ENCODE measurements at places on chromosomes 3 and 15.
A peak's percentile ranks its signal among the peaks of the same experiment; 100 is the strongest.

DNA sequence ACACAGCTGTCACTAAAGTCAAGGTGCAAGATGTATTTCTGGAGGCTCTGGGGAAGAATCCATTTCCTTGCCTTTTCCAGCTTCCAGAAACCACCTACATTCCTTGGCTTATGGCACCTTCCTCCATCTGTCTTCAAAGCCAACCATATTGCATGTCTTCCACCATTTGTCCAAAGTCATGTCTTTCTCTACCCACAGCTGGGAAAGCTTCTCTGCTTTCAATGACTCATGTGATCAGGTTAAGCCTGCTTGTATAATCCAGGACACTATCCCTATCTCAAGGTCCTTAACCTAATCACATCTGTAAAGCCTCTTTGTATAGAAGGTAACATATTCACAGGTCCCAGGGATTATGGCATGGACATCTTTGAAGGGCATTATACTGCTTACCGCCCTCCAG, 14.2 kb downstream of the ARHGAP31 start:
- no peak for DNase-seq

DNA sequence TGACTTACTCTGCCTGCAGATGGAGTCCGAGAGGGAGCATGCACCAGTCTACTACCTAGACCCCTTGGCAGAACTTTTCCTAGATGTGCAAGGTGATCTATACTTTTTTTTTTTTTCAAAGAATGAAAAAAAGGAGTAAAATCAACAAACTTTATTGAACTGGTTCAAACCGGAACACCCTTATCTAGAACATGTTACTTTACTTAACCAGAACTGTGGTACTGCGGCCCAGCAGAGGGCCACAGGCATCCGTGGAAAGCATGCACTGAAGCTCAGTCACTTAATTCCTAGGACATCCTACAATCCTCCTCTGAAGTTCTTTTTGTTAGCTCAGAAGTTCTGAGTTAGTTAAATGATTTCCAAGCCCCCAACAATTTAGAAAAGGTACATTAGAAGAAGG, 21.6 kb downstream of the CHAC1 start:
- DNase-seq, result no peak

DNA sequence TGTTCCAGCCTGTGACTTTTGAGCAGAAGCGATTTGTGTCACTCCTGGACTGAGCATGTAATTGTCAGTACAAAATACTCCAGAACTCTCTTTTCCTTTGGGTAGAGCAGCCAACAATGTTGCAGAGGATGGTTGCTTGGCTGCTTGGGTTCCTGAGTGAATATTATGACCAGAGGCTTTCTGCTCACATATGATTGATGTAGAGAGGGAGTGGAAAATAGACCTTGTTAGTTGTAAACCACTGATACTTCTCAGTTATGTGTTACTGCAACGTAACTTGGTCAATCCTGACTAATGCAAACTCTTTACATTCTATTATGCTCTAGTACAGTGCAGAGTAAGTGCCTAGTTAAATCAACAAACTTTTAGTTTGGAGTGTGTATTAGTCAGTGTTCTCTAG, 322.6 kb upstream of the KCNH8 start:
- no peak for DNase-seq

GRCh38 chr15:40594429-40594836, 384 bp downstream of the KNL1 start:
- peak; percentile 37 for DNase-seq

- DNase-seq, result no peak
Observed at GRCh38 chr3:32413845-32414521, 22.3 kb downstream of the CMTM7 start.

GRCh38 chr3:146540236-146540635, 4.2 kb downstream of the PLSCR1 start:
- DNase-seq, result no peak

GRCh38 chr15:57526076-57526475, 65.6 kb upstream of the MYZAP start:
- no peak for DNase-seq

DNA sequence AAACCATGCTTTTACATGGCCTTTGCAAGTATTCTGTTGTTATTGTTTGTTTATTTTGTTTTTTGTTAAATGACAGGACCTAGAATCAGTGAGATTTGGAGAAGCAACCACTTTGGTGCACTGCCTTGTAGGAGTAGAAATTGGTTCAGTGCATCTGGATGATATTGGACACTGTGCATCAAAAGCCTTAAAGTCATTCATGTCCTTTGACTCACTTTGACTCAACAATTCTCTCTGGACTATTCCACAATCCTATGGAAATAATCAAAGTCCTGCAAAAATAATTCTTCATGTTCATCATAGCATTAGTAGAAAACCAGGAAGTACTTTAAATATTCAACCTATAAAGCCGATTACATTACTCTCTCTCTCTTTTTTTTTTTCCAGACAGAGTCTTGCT, 224.8 kb downstream of the ABHD5 start:
- no peak for DNase-seq

DNA sequence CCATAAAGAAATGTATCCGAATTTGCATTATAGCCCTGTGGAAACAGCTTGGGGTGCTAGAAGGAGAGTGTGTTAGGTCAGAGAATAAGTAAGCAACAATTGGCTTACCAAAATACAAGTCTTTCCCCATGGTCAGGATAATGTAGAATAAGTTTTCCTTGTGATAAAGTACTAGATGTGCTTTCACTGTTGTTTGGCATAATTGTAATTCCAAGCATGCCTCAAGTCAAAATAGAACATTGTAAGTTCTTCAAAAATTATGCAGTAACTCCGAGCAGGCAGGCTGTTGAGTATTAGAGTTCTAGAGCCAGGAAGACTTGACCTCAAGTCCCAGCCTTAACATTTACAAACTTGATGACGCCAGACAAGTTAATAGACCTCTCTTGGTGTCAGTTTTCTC, 242.0 kb downstream of the TUSC7 start:
- DNase-seq, result no peak

DNA sequence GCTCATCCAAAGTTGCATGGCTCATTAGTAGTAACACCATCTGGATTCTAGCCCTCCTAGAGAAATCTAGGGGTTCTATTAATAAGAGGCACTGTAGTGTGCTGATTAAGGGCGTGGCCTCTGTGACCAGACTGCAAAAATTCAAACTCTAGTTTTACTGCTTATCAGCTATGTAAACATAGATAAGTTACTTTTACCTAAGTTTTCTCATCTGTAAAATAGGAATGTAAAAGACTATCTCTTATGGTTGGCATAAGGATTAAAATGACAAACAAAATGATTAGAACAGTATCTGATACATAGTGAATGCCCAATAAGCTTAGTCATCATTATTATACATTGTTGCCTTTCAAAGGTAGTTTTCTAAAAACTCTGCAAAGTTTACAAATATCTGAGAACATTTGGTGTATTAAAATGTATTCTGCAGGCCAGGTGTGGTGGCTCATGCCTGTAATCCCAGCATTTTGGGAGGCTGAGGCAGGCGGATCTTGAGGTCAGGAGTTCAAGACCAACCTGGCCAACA, 4.5 kb downstream of the PTX3 start:
- DNase-seq, result no peak

- no peak for DNase-seq
Observed at GRCh38 chr3:111173328-111173900, 101.8 kb downstream of the NECTIN3 start.

DNA sequence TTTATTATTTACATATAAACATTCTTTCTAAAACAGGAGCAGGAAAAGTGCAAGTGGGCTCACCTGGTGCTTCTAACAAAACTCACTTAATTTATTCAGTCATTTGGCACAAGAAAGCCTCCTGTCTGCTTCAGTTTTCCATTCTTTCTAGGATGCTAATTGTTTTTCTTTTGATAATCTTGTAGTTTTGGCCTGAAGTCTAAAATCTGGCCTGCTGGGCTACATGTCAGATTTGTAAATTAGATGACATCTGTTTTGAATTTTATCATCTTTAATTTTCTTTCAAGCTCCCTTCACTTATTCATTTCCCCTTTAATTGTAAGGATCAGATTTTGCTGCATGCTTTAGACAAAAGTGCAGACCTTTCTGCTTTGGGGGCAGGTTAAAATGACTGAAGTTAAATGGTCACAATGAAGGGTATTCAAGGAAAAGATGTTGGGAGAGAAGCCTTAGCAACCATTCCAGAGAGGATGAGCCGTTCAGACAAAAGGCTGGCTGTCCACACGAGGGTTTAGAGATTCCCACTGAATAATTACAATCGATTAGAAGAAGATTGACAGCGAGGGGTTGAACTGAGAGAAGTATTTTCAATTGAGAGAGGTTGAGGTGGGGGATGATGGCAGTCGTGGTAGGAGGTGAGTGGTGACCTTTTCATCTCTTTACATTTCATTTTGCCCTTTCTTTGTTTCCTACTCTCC, 59.9 kb upstream of the PTX3 start:
- no peak for DNase-seq

DNA sequence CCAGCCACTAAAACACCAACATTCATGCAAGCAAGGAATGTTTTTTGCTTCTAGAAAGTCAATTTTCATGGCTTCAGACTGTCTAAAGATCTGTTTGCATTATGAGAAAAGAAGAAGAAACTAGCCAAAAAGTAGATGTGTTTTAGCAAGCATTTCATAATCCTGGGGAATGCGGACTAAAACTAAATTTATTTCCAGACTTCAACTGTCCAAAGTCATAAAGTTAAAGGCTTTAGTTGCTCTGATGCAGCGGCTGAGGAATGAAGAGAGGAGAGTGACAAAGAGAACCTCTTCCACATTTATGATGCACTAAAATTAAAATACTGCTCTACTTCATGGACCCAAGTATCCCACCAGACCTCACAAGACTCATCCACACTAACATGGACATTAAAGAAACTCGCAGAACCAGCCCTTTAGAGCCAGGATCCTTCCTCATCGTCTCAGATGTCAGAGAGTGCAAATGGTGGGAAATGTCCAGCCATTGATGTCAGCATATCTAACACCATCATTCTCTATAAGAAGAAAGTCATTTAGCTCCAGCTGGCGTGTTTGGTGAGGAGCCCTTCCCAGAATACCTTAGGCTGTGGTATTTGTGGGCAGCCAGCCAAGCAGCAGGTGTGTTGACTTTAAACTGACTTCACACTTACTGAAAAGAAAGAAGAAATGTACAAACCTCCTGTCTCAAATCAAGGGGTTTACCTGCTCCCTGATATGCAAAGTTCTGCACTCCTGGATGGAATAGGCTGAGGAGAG, 17.4 kb downstream of the FYCO1 start:
- no peak for DNase-seq

- DNase-seq, result no peak
Observed at GRCh38 chr15:88828791-88829190, 25.6 kb downstream of the ACAN start.

GRCh38 chr3:23067116-23067515, 136.0 kb upstream of the UBE2E2 start:
- DNase-seq, result no peak

DNA sequence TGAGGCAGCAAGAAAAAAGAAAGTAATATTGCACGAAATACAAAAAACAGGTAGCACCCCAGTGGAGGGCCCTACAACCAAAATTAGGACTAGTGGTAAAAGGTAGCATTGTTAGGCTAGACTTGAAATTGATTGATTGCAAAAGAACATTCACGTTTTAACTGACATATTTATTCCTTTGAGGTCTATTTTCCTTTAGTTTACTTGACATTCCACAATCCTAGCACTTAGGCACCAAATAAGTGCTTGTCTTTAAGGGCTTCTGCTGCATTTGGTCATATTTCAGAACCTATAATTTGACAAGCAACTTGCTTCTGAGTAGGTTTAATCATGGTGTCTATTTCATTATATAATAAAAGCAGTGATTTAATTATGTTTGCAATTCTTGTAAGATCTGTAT, 642.7 kb upstream of the AGTR1 start:
- DNase-seq, result no peak

GRCh38 chr15:85671156-85671555, 123.6 kb downstream of the KLHL25 start:
- no peak for DNase-seq

DNA sequence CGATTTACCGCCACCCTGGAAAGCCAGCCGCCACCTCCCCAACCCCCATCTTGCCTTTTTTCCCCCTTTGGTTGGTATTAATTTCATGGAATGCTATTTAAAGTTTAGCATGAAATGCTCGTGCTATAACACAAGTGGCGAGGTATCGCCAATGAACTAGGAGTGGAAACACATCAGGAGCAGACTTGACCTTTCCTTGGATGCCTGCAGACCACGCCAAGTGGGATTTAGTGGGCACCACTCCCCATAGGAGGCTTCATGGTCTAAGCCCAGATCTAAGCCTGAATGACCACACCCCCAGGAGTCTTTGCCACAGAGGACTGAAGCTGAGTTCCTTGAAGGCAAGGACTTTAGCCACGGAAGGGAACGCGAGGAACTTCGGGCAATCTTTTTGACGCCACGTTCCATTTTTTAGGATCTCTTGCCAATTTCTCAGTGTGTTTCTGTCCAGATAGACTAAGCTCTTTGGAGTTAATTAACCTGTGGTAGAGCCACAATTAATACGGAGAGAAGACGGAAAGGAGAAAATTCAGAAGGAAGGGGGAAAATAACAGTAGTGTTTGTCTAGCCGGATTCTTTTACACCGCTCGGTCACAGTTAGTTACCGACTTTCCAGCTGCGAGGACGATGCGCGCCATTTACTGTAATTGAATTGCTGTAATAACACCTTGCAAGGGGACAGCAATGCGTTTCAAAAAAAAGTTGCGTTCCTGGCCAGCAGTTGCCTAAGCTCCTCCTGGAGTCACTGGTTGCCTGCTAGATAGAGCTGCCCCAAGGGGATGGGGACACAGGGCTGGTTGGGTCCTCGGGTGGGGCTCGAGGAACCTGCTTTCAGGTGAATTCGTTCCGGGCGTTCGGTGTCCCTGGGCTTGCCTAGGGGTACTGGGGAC, 37.1 kb downstream of the NR2F2 start:
- DNase-seq, result no peak

DNA sequence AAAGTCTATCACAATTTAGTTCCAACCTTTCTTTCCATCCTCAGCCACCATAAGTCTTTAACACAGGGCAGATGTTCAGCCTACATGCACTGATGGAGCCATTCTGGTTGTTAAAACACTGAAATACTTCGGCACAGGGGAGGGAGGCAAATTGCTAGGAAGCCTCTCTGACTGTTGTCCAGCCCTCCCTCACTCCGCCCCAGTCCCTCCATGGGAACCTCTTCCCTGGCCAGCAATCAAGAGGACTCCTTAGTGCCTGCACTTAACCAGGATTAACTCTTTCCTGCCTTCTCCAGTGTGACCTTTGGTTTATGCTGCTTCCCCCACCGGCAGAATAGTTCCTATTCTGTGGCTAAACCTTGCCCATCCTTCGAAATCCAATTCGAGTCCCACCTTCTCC, 47.0 kb upstream of the USP3 start:
- DNase-seq, result no peak

DNA sequence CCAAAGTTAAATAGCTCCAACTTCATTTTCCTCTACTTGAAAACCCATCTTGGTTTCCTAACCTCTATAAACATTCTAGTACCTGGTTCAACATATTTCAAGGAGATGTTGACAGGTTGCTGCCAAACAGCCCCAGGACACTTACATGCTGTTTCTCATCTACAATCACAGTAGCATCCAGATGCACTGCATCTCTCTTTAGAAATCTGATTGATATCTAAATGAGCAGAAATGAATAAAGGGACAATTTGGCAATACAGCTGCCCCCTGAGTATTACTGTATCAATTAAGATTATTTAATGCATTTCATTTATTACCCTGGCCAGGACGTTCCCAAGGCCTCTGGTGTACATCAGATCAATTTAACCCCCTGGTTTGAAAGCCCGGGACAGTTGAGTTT, 74.0 kb downstream of the SSR3 start:
- DNase-seq, result no peak

GRCh38 chr3:25235031-25235430, 193.0 kb upstream of the RARB start:
- DNase-seq, result no peak

Measured in NCI-H2227 treated with DMSO at 0.1 percent for 48 hours (cell line).